Stimulated activated CD8-positive, alpha-beta memory T cell treated with anti-CD3 and anti-CD28 coated beads, Interleukin-7, amount 100 ng/mL, for 1 hour (primary cell): ENCODE measurements at places on chromosomes 16 and 17.
A peak's percentile ranks its signal among the peaks of the same experiment; 100 is the strongest.

GRCh38 chr16:87235810-87236515, 81.2 kb downstream of the C16orf95 start:
- DNase-seq = no peak

DNA sequence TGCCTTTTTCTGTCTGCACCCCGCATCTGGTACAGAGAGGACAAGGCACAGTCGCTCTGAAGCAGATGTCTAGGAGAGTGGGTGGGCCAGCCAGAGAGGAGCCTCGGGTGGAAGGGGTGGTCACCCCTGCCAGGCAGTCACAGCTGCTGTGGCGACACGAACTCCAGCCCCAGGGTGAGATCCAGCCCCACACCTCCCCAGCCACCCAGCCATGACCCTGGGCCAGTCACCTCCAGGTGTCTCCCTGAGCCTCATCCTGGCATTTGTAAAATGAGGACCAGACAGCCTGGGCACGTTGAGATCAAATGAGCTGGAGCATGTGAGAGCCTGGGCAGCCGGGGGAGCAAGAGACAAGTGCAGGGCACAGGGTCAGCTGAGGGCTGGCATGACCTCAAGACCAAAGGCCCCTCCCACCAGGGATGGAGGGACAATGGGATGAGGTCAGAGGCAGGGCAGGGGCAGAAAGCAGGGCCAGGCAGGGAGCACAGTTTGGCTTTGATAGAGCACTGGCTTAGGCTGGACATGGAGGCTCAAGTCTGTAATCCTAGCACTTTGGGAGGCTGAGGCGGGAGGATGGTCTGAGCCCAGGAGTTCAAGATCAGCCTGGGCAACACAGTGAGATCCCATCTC, 7.7 kb downstream of the ADAM11 start:
- no peak for DNase-seq

DNA sequence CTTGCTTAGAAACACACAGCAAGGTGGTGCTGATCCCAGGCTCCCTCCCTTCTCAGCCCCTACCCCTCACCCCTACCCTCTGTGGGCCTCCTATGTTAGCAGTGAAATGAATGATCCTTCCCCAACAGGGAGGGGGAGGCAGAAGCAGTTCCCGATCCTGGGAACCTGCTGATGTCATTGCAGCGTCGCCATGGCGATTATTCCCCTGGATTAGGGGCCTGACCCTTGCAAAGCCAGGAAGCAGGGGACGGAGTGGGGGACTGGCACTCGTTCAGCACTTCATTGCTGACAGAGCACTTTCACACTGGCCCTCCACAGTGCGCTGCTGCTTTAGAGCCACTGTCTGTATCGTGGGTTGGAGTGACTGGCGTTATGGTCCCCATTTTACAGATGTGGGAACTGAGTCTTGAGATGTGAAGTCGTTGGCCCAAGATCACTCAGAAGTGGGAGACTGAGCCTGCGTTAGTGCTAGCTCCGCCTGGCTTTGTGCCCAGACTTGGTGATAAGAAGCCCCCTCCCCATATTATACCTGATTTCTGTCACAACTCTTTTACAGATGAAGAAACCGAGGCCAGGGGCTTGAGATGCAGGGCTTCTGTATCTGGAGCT, 26.6 kb downstream of the LASP1 start:
- no peak for DNase-seq

DNA sequence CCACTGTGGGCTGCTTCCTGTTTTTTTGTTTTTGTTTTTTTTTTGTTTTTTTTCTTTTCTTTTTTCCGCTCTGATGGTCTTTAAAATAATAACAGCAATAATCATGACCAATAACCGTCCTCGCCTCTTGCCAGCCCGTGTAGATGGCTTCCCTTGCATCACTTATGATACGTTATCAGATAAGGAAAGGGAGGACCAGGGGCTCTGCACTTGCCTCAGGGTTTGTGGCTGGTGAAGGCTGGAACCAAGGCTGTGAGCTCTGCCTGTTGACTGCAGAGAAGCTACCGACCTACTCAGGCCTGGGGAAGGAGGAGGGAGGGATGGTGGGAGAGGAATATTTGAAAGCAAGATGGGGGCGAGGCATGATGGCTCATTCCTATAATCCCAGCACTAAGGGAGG, 114.0 kb upstream of the SDK2 start:
- no peak for DNase-seq

DNA sequence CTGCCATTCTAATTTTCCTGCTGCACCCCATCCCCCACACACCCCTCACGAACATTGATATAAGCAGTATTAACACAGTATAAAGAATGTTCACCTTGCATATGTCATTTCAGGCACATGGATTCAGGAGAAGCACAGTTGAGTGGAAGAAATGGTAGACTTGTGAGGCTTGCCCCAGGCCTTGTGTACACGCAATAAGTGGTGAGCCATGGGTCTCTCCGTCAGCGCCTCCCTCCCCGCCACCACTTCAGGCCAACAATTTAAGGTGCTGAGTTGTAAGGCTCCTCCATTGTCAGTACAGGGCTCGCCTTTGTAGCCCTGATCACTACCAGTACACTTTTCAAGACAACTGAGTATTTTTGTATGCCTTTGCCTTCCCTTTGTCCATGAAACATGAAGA, 12.2 kb upstream of the CLEC18C start:
- DNase-seq = no peak

DNA sequence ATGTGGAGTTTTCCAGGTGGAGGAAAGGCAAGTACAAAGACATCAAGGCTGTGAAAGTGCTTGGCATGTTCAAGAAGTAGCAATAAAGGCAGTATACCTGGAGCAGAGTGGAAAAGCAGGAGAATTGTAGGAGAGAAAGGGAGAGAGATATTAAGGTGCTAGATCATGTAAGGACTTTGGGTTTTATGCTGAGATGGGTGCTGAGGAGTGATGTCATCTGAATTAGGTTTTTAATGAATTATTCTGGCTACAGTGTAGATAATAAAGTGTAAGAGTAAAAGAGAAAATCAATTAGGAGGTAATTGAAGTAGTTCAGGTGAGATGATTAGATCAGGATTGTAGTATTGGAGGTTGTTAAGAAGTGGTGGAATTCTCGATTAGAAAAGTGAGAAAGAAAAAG, 34.0 kb downstream of the NFAT5 start:
- DNase-seq = no peak

GRCh38 chr17:2705263-2705662, 6.3 kb downstream of the CLUH start:
- DNase-seq = no peak

DNA sequence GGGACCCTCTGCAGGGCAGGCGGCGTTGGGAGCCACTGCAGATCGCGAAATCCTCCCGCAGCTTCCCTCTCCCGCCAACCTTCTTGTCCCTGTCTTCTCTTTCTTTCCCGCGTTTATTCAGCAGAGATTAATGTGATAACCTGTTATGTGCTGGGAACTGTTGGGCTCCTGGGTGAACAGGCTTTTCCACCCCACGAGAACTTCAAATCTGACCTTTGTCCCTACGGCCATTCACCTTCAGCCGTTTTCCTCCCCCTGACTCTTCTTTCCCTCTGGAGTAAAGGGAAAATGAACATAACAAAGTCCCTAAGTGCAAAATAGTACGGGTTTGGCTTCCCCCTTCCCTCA, 15.2 kb upstream of the KPNA2 start:
- no peak for DNase-seq

- DNase-seq = no peak
Observed at GRCh38 chr16:10805334-10805733, 13.3 kb downstream of the TVP23A start.

DNA sequence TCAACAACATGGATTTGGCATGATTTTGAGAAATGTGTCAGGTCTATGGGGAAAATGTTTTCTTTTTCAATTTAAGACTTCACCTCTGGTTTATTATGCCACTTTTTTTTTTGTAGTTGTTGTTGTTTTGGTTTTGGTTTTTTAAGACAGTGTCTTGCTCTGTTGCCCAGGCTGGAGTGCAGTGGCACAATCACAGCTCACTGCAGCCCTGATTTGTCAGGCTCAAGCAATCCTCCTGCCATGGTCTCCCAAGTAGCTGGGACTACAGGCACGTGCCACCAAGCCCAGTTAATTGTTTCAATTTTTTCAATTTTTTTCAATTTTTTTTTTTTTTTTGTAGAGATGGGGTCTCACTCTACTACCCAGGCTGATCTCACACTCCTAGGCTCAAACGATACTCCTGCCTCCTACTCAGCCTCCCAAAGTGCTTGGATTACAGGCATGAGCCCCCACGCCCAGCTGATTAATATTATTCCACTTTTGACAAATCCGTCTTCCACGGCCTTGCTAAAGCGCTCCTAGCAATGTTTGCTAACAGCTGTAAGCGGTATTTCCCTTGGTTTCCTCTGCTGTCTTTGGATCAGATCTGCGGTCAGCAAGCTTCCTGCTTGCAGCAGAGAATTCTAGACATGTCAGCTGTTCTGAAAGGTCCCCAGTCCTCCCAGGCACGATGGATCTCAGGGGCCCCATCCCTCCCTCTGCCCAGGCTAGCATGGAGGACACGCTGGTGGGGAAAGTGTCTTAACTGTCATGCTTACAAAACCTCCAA, 7.0 kb upstream of the MILR1 start:
- DNase-seq = no peak

GRCh38 chr17:7479213-7480088, at the start of gene ZBTB4:
ZBTB4 (minus strand) TSS chr17:7479631; CDS start chr17:7466801, 12,830 bp downstream.
- DNase-seq = peak; percentile 49

- no peak for DNase-seq
Observed at GRCh38 chr16:26983426-26983825, 83.3 kb upstream of the C16orf82 start.

DNA sequence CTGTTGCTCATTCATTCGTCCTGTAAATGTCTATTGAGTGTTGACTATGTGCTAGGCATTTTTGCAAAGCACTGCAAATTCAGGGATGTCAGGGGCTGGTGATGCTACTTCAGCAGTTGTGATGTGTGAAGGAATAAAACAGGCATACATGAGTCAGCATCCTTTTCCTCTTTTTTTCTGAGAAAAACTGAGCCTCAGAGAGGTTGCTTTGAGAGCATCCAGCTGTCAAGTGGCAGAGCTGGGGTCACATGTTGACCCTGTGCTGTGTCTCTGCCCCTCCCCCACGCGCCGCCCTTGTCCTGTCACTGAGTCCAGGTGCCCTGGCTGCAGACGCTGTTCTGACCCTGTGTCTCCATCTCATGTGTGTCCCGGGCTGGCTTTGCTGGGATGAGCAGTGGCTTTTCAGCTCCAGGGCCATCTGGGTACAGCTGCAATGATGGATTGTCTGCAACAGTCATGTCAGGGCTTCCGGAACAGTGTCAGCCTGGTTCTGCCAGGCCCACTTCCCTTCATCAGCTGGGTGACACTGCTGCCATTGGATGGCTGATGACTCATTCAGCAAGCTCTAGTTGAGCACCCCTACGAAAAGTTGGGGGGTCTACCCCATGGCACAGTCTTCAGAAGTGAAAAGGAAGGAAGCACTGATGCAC, 14.9 kb downstream of the SEC14L5 start:
- no peak for DNase-seq

- DNase-seq = no peak
Observed at GRCh38 chr16:50538411-50539052, 9.7 kb upstream of the NKD1 start.

DNA sequence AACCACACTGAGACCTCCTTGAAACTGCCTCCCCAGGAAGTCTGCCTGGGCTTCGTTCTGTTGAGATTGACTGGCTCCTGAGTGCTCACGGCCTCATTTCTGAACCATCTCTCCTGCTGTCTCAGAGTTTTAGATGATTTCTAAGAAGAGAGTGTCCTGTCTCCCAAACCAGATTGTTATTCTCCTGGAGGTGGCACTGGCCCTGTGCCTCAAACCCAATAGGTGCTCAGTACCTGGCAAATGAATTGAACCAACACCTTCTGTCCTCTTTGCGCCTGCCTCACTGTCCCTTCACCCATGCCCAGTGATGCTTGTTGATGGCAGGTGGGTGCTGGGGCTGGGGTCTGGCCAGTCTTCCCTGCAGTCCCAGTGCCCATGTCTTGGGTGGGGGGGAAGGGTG, 36.3 kb upstream of the C1QL1 start:
- no peak for DNase-seq

GRCh38 chr16:57384248-57385070, 12.2 kb downstream of the CX3CL1 start:
- DNase-seq = no peak

DNA sequence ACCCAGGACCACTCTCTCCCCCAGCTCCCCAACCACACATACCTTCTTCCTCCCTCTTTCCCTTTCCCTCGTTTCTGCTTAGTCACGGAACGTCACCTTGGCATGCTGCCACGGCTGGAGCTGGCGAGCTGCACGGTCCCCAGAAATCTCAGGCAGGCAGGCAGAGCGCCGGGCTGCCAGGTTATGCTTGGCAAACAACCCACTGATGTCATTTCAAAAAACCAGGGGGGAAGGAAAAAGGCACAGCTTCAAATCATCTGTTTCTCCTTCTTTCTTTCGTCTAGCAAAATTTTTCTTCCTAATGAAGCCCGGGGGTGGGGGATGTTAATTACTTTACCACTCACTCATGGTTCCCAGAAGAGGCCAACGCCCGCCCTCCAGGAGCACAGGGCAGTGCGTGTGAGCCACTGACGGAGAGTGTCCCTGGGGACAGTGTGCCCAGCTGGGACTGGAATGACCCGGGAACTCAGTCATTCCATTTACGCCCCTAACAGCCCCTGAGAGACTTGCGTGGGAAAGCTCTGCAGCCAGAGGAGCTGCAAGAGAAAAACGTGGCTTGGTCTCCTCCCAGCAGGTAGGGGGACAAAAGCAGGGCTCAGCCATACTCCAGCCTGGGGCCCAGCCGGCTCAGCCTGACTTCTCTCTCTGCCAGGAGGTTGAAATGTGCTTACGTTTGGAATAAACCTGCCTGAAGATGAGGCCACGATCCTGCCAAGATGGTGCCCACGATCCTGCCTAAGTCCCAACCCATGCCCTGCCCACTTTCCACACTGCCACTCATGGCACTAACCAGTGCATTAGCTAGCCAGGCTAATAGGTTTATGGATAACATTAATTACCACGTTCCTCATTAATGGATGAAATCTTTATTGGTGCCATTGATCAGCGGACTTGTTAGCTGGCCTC, 198.9 kb downstream of the ZFHX3 start:
- DNase-seq = no peak

- no peak for DNase-seq
Observed at GRCh38 chr17:61010661-61011170, 333.1 kb downstream of the BCAS3 start.

DNA sequence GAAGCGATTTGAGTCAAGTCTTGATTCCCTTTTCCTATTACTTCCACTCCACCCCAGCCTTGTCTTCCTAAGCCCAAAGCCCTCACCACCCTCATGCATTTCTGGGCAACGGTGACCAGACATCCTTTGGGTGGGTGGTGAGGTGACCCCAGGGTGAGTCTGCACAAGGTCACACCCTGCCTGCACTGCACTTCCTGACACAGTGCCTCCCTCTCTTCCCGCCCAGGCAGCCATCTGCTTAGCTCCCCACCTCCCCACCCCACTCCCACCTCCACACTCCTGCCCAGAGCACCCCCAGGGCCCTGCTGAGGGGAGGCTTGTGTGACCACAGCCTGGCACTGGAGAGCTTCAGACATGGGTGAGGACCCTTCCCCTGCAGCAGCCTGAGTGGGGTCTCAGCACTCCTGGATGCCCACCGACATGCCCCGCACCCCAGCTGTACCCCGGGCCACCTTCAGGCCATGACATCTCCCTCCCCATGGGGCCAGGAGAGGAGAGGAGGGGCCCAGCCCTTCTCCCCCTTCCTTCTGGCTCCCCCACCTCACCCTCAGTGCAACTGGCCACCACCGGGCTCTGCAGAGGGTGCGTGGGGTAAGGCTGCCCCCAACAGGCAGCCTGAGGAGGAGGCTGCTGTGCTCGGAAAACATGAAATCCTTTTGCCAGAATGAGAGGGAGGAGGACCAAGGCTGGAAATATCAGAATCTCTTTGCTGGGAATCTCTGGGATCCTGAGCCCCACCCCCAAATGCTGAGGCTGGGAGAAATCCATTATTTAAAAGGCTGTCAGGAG, 68.6 kb downstream of the CCT6B start:
- DNase-seq = no peak
